ENCODE measurements at places on chromosomes 16 and 17.

GRCh38 chr16:23670137-23670776 lies 8.4 kb upstream of the PLK1 start:
- no peak for DNase-seq

- no peak for DNase-seq
These were observed 71.3 kb downstream of the RTN4RL1 start for GRCh38 chr17:1953831-1954230.

GRCh38 chr17:21119247-21119918 lies 7.4 kb upstream of the DHRS7B start:
- peak; percentile 72 for DNase-seq

DNA sequence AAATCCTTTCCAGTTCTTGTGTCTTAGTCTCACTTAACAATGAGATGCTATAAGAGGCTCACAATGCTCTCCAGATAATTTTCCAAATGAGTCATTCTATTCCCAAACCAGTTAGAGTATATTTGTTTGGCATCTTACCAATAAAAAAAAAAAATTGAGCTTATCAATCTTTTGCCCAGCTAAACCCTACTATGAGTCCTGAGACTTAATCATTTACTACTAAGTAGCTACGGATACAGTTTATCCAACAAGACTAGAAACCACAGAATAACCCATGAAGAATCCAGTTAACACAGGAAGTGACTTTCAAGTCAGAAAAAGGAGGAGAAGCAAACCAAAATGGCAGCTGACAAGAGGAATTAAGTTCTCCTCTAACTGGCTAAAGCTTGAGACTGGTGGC lies 330.3 kb upstream of the XYLT1 start:
- DNase-seq, result no peak

DNA sequence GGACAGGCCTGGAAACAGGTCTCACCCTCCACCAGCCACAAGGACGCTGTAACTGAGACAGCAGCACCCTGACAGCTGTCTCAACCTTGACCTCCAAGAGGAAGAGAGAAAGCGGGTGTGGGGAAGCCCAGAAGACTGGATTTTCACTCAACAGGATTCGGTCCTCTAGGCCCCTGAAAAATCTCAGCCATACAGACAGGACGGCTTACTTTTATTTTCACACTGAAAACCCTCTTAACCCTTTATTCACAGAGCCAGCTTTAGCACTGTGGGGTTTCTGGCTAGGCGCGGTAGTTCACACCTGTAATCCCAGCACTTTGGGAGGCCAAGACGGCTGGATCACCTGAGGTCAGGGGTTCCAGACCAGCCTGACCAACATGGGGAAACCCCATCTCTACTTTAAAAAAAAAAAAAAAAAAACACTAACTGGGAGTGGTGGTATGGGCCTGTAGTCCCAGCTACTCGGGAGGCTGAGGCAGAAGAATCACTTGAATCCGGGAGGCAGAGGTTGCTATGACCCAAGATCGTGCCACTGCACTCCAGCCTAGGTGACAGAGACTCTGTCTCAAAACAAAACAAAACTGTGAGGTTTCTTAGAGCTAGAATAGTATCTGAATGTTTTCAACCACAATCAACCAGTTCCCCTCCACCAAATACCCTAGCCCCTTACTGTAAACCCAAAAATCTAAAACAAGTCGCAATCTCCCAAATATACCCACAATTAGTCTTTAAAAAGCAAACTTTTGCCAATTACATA lies 5.3 kb downstream of the ANKRD11 start:
- DNase-seq, result no peak

DNA sequence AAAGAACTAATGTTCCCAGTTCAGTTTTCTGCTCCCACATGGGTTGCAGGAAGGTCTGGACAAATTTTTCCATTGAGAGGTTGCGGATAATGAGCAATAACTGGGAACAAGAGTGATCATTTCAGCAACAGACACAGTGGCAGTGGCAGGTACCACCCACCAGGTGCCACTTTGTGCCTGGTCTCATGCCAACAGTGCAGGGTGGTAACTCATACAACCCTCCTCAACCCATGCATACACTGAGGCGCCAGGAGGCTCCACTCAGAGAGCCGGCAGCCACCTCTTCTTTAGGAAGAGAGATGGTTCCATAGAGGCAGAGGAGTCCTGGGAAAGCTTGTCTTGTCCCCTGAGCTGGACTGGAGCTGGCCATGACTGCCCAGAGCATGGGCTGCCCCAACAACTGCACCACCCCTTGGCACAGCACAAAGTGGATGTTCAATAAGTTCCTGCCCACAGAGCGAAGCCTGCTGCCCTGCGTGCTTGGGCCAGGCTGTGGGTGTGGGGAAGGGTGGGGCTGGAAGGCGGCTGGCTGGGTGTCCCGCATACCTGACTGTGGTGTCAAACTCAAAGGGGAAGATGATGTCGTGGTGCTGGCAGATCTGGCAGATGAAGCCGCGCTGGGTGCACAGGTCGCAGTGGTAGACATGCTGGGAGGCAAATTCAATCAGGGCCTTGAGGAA lies 6.4 kb upstream of the ARHGAP27 start:
- DNase-seq, result no peak

- peak; percentile 60 for DNase-seq
These were observed 1.8 kb downstream of the TNS4 start for GRCh38 chr17:40499551-40500189.

DNA sequence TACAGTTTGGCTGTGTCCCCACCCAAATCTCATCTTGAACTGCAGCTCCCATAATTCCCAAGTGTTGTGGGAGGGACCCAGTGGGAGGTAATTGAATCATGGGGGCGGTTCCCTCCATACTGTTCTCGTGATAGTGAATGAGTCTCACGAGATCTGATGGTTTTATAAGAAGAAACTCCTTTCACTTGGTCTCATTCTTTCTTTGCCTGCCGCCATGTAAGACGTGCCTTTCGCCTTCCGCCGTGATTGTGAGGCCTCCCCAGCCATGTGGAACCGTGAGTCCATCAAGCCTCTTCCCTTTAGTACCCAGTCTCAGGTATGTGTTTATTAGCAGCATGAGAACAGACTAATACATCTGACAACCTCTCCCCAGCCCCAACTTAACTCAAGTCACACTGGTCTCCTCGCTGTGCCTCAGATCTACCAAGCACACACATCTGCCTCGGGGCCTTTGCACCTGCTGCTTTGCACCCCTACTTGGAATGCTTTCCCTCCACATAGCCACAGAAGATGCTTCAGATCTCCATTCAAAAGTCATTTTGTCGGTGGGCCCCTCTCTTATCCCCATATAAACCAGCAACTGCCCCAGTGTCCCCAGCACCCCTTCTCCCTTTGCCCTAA lies 74.4 kb downstream of the RPH3AL start:
- no peak for DNase-seq

GRCh38 chr16:11977376-11978041 lies 975 bp downstream of the SNX29 start:
- DNase-seq, result no peak

- peak; percentile 38 for DNase-seq
These were observed 25.0 kb upstream of the KCNJ2 start for GRCh38 chr17:70144260-70144846.

GRCh38 chr16:69309316-69309715 lies 1.8 kb upstream of the VPS4A start:
- DNase-seq, result no peak

GRCh38 chr16:78648517-78648916 lies 549.1 kb downstream of the WWOX start:
- peak; percentile 37 for DNase-seq

DNA sequence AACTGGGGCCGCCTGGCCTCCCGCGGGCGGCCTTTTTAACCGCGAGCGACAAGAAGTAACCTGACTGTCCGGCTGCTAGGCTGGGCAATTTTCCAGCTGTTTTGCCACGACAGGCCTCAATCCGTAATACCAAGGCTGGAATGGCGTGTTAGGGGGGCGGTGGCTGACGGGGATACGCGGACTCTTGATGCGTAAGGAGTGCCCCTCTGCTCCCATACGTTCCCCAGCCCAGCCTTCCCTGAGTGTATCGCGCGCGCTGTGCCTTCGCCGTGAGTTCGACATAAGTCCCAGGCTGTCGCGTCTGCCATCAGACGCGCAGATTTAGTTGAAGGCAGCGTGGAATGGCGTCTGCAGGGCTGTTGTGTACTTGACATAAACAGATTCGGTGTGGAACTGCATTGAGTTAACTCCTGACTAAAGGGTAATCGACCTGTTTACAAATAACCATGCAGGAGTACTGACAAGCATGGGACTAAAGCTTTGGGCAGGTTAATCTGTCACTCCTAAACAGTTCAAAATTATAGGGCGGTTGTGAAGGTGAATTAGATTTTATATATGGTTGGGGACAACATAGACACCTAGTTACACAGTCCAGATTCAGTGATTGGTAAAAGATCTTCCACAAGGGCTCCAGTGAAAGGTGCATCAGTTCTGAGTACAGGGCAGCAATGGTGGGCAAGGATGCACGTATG lies 16.6 kb upstream of the ERN1 start:
- DNase-seq, result peak; percentile 74

- DNase-seq, result peak; percentile 96
These were observed at the start of gene TAF15 for GRCh38 chr17:35808962-35809854. Gene TAF15 (plus strand): TSS chr17:35809484. CDS start chr17:35809570, 86 bp downstream.

DNA sequence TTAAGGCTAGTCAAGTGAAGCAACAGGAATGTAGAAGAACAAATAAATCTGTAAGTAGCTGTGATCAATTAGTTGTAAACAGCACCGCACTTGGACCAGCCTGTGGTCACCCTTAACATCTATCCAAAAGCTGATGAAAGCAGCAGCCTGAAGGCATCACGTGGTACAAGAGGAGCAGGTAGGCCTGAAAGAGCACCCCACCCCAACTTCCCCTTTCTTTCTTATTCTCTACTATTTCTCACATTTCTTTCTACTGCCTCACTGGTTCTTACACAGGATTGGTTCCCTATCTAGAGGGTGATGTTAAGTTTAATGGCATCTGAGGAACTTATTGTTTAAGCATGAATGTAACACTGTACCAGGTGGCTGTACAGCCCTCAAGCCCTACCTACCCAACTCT lies 42.6 kb upstream of the CLEC18B start:
- DNase-seq, result no peak

GRCh38 chr16:48617711-48618148 lies 7.8 kb upstream of the N4BP1 start:
- DNase-seq, result peak; percentile 39

DNA sequence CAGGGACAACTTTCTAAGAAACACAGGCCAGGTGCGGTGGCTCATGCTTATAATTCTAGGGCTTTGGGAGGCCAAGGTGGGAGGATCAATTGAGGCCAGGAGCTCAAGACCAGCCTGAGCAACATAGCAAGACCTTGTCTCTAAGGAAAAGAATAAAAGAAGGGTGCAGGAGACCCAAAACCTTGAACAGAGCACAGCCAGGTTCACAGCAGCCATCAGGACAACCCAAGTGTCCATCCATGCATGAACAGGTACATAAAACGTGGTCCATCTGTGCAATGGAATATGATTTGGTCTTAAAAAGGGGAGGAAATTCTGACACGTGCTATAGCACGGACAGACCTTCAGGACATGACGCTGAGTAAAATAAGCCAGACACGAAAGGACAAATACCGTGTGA lies 91.0 kb downstream of the PGS1 start:
- no peak for DNase-seq

DNA sequence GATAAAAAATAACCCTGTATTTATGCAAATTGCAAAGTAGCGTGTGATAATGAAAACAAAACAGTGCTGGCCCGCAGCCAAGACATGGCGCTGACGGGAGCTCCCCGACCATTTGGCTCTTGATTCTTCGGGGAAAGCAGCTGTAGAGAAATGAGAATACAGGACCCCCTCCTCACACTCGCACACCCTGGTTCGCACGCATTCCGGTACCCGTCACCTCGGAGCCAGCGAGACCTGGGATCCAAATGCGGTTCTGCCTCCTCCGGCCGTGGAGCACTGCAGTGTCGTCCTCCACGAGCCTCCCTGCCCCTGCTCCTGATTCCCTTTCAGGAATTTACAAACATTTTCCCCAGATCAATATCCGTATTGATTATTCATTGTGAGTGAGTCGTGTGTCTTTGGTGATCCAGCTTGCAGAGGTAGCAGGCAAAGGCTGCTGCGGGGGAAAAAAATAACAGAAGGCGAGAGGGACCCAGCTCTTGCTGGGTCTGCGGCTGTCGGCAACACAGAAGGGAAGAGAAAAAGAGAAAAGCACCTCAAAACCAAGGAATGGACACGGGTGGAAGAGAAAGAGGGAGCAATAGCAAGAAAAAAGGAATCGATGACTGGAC lies 184.1 kb upstream of the ZFHX3 start:
- DNase-seq, result no peak

- DNase-seq, result no peak
These were observed 106.6 kb downstream of the N4BP1 start for GRCh38 chr16:48503336-48503735.

DNA sequence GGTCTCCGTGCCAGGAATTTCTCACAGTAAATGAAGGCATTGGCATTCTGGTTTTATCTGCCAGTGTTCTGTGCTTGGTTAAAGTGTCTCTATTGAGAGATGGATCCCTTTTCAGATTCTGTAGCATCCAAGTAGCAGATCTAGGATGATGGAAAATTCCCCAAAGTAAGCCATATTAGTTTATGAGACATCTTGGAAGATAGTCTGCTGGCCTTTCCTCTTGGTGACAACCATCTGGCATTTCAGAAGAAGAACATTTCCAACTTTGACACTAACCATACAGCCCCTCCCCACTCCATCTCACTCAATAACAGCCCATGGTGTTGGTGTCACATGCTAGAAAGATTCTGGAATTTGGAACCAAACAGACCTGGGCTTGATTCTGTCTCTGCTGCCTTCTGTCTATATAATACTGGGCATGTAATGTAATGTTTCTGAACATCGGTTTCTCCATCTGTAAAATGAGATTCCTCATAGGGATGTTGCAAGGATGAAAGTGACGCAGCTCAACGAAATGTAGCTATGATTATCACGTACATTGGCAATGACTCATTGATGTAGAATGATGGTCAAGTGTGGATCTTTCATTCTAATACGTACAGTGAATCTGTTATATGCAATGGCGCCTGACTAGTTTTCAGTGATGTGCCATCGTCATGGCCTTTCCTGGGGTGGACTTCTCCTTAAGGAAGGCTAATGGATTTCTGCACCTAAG lies 32.6 kb upstream of the PIRT start:
- DNase-seq, result no peak

DNA sequence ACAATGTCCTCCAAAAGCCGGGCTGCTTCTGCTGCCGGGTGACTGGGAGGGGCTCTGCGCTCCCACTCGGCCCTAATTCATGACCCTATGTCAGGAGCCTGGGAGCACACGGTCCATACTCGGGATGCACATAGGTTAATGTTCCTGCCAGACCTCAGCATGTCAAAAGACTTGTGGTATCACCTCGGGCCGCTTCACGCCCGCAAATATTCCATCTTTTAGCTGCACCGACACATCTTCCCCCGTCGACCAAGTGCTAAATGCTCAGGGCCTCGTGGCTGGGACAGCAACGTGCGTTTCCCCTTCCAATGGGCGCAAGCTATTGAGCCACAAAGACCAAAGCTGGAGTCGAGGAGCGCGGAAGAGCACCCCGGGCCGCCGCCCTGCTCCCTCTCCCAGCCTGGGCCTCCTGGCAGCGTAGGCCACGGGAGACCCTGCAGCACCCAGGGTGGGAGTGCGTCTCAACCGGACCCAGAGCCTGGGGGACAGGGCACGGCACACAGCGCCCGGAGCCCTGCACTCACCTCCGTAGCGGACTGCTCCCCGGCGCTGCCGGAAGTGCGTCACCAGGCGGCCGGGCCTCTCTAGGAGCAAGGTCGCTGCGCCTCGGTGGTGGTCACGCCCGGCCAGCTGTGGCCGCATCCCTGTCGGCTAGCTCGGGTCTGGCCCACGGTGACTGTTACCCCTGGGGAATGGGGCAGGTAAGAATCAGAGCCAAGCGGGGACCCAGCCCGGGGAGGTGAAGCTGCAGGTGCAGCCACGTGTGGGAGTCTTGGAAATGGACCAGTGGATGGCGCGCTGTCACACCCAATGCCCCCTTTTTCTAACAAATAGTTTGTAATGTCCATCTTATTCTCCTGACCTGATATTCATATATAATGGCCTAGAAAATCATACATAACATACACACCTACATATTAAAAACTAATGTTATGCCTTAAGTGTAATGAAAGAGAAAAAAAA lies at the start of gene ZNF23:
Gene ZNF23, minus strand, starts transcription at position 562 of the 963 bp plus-strand sequence. CDS start 5,451 bp downstream, outside the sequence.
- peak; percentile 86 for DNase-seq

All from hindlimb muscle (tissue), 1 donor.